Upper lobe of left lung (tissue), 6 donors: ENCODE measurements at places on chromosomes 11 and 22.
A peak's percentile ranks its signal among the peaks of the same experiment; 100 is the strongest.

DNA sequence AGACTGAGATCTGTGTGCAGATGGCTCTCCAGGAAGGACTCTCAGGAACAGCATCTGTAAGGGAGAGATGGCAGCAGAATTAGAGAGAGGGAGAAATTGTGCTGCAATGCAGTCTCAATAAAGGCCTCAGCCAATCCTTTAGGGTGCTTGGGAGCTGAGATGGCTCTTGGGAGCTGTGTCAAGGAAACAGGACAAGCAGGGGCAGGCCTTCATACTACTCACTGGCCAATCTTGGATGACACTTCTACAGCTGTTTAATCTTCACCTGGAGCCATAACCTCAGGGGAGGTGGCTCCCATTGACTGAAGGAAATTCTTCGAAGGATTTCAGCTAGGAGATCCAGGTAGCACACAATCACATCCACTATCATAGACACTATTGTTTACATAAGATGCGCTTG, 10.0 kb downstream of the OR5B21 start:
- no peaks in the 10 kb centered on the region for H3K4me1 ChIP-seq
- H3K27ac ChIP-seq: no peak overlapping the region
- DNase-seq: no peak

- H3K27ac ChIP-seq: no peak overlapping the region
- no peaks in the 10 kb centered on the region for H3K36me3 ChIP-seq
- no peaks in the 10 kb centered on the region for H3K27me3 ChIP-seq
These were observed 8.8 kb downstream of the SCGB2A1 start for GRCh38 chr11:62217191-62217748.

DNA sequence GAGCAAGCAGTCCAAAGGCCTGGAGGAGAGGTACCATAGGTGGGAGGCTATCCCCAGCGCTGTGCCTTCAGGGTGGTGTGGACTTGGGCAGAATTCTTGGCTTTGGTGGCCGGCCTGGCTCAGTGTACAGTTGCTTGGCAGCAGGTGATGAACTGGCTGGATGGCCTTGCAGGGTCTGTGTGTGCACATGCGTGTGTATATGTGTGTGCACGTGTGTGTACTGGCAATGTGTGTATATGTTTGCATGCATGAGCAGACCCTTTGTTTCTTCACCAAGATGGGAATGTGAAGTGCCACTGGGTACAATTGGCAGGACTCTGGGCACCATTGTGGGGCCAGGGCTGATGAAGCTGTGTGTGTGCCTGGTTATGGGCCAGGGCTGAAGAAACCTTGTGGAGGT, 53.0 kb downstream of the CEP164 start:
- H3K27ac ChIP-seq: no peak overlapping the region
- no peak overlapping the region for H3K4me3 ChIP-seq
- no peaks in the 10 kb centered on the region for H3K27me3 ChIP-seq
- H3K4me1 ChIP-seq: no peaks in the 10 kb centered on the region
- no peak for DNase-seq

DNA sequence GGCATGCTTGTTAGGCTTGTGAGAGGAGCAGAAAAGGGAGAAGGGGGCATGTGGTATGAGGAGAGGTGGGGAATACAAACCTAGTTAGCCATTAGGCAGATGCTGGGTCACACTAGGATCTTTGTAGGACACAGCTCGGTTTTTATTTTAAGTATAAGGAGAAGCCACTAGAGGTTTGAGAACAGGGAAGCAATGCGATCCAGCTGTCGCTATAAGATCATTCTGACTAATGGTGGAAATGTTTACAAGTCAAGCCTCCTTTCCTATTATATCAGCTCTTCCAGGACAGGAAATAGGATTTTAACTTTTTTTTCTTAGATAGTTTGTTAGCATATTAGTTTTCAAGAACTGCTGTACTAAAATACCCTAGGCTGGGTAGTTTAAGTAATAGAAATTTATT, 609.9 kb downstream of the INSC start:
- no peak for DNase-seq
- peaks cover 4% of the 10 kb centered on the region for H3K4me1 ChIP-seq
- no peaks in the 10 kb centered on the region for H3K27me3 ChIP-seq
- no peaks in the 10 kb centered on the region for H3K36me3 ChIP-seq

DNA sequence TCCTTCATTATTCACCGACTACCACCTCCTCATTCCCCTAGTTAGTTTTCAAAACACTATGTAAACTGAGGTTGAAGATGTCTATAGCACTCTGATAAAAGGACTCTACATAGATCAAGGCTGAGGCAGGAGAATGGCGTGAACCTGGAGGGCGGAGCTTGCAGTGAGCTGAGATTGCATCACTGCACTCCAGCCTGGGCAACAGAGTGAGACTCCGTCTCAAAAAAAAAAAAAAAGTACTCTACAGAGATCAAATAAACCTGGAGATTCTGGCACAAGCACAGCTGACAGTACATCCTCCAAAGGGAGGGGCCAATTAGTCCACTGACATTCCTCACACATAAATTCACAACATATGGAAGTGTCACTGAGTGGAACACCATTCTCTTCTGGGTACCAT, 31.0 kb downstream of the TSG101 start:
- no peaks in the 10 kb centered on the region for H3K27me3 ChIP-seq
- DNase-seq: peak; percentile 48
- peaks cover 4% of the 10 kb centered on the region for H3K36me3 ChIP-seq

- no peak for DNase-seq
- H3K27ac ChIP-seq: no peak overlapping the region
- H3K27me3 ChIP-seq: no peaks in the 10 kb centered on the region
- no peak overlapping the region for H3K4me3 ChIP-seq
These were observed 19.2 kb upstream of the GLYATL2 start for GRCh38 chr11:58863697-58864096.

GRCh38 chr11:15927864-15928217, 428.5 kb downstream of the SOX6 start:
- DNase-seq: no peak
- H3K4me3 ChIP-seq: no peak overlapping the region
- no peaks in the 10 kb centered on the region for H3K4me1 ChIP-seq
- no peak overlapping the region for H3K27ac ChIP-seq
- H3K27me3 ChIP-seq: no peaks in the 10 kb centered on the region
